Endodermal cell (in vitro differentiated cells): ENCODE measurements at places on chromosomes 1 and 21.
A peak's percentile ranks its signal among the peaks of the same experiment; 100 is the strongest.

GRCh38 chr1:116426401-116426800, 53.4 kb downstream of the ATP1A1 start:
- H3K36me3 ChIP-seq = no peaks in the 10 kb centered on the region
- no peak for DNase-seq
- no peak overlapping the region for H3K27ac ChIP-seq
- H3K27me3 ChIP-seq = no peaks in the 10 kb centered on the region
- no peaks in the 10 kb centered on the region for H3K4me1 ChIP-seq

- no peak for DNase-seq
- no peaks in the 10 kb centered on the region for H3K36me3 ChIP-seq
- H3K27ac ChIP-seq = no peak overlapping the region
- H3K4me1 ChIP-seq = no peaks in the 10 kb centered on the region
- no peak overlapping the region for H3K4me3 ChIP-seq
- peaks cover 79% of the 10 kb centered on the region for H3K27me3 ChIP-seq
Observed at GRCh38 chr1:38609166-38610025, 250.2 kb downstream of the RRAGC start.

DNA sequence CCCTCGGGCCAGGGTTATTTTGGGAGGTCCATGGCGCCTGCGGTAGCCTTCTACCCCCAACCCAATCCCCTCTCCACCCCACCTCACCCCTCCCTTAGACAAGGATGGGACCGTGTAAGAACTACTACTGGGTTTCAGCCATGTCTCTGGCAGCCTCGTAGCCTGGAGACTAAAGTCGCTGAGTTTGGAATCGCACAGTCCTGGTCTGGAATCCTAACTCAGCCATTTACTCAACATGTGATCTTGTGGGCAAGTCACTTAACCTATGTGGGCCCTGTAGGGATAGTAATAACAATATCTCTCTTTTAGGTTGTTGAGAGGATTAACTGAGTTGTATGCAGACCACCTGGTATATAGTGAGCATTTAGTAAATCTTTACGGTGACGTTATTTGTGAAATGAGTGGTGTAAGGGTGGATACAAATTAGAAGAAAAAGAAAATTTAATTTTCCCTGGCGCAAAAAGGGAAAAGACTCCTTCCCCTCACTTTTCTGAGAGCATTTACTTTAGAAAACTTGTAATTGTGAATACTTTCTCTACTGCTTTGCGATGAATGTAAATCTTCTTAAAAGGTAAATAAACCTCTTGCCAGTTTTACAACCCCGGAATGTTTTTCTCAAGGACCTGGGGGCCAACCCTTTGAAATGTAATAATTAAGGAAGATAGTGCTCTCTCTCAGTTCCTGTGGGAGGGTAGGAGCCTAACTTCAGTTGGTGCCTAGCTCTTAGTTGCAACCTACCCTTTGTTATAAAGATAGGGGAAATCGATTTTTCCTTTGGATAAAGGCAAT, 615 bp upstream of the MRPS15 start:
- H3K27ac ChIP-seq = peak overlapping the region; percentile 93
- peaks cover 13% of the 10 kb centered on the region for H3K27me3 ChIP-seq
- peak overlapping the region; percentile 85 for H3K4me3 ChIP-seq
- H3K36me3 ChIP-seq = peaks cover 25% of the 10 kb centered on the region
- H3K4me1 ChIP-seq = peaks cover 7% of the 10 kb centered on the region

GRCh38 chr1:232880354-232880753, 70.1 kb upstream of the NTPCR start:
- peak; percentile 85 for DNase-seq
- no peak overlapping the region for H3K27ac ChIP-seq
- no peaks in the 10 kb centered on the region for H3K4me1 ChIP-seq
- no peak overlapping the region for H3K4me3 ChIP-seq

DNA sequence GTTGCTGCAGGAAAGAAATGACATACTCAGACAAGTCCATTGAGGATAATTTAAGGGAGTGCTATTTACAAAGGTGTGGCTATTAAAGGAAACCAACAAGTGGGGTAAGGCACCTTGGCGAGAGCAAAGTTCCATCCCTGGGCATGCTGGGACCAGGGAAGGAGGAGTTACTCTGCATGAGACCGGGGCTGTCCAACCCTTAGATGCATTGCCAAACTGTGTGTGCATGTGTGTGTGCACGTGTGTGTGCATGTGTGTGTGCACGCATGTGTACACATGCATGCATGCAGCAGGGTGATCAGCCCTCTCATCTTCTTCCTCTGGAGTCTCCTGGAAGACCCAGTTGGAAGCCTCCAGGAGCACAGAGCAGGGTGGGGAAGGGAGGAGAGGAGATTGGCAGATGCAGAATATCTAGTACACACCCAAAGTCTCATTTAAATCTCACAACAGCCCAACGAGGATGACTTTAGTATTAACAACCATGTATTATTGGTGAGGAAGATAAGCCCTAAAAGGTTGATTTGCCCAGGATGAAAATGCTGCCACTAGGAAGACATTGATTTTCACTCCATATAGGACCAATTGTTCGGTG, 72.2 kb upstream of the CD34 start:
- H3K4me3 ChIP-seq = no peak overlapping the region
- no peaks in the 10 kb centered on the region for H3K4me1 ChIP-seq
- DNase-seq = no peak
- peaks cover 28% of the 10 kb centered on the region for H3K27me3 ChIP-seq
- H3K27ac ChIP-seq = no peak overlapping the region

- no peak overlapping the region for H3K4me3 ChIP-seq
- H3K27me3 ChIP-seq = no peaks in the 10 kb centered on the region
- peak overlapping the region; percentile 56 for H3K27ac ChIP-seq
- H3K36me3 ChIP-seq = no peaks in the 10 kb centered on the region
- H3K4me1 ChIP-seq = no peaks in the 10 kb centered on the region
Observed at GRCh38 chr1:59163268-59164092, 133.4 kb upstream of the FGGY start.
